GM13976 (cell line): ENCODE measurements at places on chromosomes 4 and X.

DNA sequence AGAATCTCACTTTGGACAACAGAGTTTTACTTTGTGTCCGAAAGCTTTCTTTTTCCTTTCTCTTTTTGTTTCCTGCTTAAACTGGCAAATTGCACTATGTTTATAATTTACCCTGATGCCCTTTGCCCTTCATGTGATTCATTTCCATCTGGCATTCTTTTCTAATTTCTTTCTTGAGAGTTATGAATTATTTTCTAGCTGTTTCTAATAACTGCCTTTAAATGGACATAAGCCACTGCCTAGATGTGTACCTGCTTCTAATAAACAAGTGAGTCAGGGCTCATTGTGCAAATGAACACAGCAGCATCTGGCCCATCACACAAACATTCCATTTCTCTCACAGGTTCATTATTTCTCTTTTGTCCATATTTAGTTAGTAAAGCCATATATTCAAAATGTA lies 242.3 kb upstream of the GPRIN3 start:
- DNase-seq: no peak

DNA sequence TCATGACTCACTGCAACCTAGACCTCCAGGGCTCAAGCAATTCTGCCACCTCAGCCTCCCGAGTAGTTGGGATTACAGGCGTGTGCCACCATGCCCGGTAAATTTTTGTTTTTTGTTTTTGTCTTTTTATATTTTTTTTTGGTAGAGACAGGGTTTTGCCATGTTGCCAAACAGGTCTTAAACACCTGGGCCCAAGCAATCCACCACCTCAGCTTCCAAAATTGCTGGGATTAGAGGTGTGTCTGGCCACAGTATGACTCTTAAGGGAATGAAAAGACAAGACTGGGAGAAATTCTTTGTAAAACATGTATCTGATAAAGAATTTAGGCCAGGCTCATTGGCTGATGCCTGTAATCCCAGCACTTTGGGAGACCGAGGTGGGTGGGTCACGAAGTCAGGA lies 29.2 kb upstream of the PDGFRA start:
- no peak for DNase-seq

DNA sequence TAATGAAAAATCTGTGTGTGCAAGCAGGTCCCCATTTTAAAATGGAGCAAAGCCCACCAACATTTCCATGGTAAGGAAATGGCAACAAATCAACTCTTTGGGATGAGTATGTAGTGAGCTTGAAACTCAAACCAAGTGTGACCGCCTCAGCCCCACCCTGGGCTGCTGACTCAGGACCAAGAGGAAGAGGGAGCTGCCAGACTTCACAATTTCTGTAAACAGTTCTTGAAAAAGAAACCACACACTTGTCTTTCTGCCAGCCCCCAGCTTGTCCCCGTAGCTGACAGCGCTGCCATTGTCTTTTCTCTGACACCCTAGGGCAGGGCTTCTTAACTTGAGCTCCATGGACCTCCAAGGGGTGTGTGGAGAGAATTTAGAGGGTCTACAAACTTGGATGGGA lies 10.3 kb downstream of the RTL5 start:
- no peak for DNase-seq

- no peak for DNase-seq
Measured at GRCh38 chr4:94357624-94358023, 15.0 kb upstream of the HPGDS start.

- no peak for DNase-seq
Measured at GRCh38 chr4:149985981-149986380, 92.3 kb upstream of the DCLK2 start.

GRCh38 chrX:9677098-9677739 lies 88.4 kb downstream of the GPR143 start:
- peak; percentile 79 for DNase-seq

GRCh38 chrX:37872303-37872655 lies 24.9 kb upstream of the DYNLT3 start:
- no peak for DNase-seq

GRCh38 chr4:152763796-152764195 lies 15.7 kb downstream of the TIGD4 start:
- DNase-seq: no peak

GRCh38 chr4:36551697-36552214 lies 270.3 kb downstream of the DTHD1 start:
- no peak for DNase-seq

- no peak for DNase-seq
Measured at GRCh38 chr4:166827629-166828028, 406.7 kb downstream of the SPOCK3 start.

- DNase-seq: no peak
Measured at GRCh38 chr4:110361921-110362320, 114.0 kb upstream of the ENPEP start.

GRCh38 chr4:95118497-95118896 lies 360.7 kb downstream of the BMPR1B start:
- no peak for DNase-seq

DNA sequence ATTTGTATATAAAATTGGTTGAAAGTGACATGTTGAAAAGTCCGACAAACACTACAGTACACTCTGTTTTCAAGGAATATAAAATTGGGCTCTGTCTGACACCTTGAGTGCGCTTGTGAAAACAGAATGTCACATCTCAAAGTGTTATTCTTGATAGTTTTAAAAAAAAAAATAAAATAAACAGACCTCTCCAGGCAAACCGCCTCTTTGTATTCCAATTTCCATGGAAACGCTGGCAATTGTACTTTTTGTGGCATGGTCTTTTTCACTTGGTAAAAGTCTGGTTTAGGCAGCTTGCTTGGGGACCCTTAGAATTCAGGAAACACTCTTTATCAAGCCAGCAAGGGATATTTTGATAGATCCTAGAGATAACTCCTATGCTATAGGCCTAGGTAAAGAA lies 302.5 kb downstream of the RAB28 start:
- DNase-seq: no peak
